Kidney glomerular epithelial cell (primary cell): ENCODE measurements at places on chromosomes 1 and 21.

DNA sequence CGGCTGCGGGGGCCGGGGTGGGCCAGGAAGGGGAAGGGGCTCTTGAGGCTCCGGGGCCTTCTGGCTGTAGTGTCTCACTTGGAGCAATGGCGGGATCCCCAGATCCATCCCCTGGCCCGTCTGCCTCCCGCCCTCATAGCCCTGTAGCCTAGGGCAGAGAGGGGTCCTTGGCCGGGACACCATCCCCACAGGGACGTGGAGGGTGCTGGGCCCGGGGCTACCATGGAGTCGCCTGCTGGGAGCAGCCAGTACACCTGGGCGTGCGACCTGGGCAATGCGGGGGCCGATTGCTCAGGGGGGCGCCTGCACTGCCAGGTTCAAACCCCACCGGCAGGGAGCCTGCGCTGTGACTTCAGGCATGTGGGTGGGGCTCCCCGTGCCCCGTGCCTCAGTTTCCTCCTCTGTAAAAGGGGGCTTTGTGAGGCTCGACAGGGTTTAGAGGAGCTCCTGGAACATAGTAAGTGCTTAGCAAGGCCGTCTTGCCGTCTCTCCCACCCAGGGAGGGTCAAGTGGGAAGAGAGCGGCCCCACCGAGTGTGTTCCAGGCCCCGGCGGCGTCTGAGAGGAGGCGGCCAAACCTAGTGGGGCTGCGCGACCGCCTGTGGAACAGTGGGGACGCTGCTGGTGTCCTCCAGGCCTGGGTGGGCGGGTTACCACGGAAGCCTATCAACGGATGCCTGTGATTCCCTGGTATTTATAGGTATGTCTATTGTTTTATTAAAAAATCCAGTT lies 20.8 kb downstream of the PRKCZ start:
- no peak for DNase-seq

DNA sequence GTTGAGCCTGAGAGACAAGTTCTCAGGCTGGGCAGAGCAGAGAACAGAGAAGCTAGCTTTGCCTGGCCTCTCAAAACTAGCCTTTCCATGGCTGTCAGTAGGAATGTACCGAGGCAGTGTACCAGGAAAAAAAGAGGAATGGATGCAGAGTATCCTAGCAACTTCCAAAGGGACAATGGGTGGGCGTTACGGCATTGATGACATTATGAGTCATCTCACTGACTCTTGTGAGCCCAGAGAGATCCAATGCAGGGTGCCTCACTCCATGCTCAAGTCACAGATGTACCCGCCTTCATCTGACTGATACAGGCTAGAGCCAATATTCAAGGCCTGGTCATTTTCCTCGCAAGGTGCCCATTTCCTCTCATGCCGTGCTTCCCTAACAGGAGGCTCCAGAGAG lies 51.4 kb upstream of the C8B start:
- no peak for DNase-seq

DNA sequence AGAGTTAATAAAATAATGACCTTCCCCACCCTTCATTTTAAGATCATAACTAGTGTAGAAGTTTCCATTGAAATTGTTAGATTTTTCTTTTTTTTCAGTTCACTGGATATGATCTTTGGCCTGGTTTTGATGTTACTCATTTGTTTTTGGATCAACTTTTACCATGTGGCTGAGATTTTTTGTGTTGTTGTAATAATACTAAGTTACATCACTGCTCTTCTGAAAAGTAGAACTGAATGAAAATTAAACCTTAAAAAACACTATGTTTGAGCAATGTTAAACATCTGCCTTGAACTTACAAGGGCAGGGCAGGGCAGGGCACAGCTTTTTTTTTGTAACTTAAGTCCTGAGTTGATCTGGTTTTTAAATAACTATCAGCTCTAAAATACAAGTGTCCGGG lies 204.8 kb upstream of the ADAMTS5 start:
- DNase-seq: no peak

DNA sequence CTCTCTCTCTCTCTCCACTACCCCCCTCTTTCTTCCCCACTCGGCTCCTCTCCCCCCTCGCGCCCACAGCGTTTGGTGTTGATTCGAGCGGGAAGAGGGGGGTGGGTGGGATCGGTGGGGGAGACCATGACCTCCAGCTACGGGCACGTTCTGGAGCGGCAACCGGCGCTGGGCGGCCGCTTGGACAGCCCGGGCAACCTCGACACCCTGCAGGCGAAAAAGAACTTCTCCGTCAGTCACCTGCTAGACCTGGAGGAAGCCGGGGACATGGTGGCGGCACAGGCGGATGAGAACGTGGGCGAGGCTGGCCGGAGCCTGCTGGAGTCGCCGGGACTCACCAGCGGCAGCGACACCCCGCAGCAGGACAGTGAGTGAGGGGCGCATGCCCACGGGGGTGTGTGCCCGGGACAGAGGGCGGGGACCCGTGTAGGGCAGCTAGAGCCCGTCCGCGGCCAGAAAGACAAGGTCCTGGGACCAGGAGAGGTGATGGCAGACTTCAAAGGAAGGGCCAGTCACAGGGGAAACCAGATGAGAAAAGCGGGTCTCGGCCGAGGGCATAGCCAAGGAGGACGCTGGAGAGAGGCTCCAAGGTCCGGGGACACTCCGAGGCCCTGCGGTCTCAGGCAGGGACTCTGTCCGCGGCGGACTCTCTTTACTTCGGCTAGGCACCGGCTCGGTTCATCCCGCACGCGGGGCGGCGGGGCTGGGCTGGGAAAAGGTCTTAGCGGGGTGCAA lies at the start of gene PRRX1:
Gene PRRX1, plus strand, starts transcription at position 39 of the 735 bp plus-strand sequence. Its CDS starts 88 bp downstream, at position 127.
- DNase-seq: peak; percentile 21

- no peak for DNase-seq
These were observed 1.3 kb upstream of the GNB1 start for GRCh38 chr1:1892079-1892762.
